Endothelial cell (in vitro differentiated cells): ENCODE measurements at places on chromosomes 11 and 22.

- DNase-seq, result no peak
Measured at GRCh38 chr22:23970201-23970641, 3.5 kb downstream of the DDTL start.

- DNase-seq, result no peak
Measured at GRCh38 chr11:2153581-2154194, 7.3 kb downstream of the INS start.

DNA sequence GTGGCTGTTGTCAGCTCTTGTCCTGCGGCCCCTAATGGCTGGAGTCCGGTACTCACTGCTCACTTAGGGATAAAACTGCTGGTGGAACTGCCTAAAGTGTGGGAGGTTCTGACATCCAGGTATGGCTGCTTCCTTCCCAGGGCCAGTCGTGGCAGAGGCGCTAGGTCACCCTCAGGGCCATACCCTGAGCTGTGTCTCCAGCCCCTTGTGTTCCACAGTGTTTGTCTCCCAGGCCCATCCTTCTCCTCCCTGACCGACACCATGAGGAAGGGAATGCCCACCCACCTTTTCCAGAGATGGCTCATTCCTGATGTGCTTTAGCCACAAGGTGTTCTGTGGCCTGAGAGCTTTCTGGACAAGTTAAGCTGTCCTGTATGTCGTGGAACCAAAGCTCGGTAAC is 12.4 kb upstream of the ACR start:
- DNase-seq, result no peak

GRCh38 chr22:22959147-22959827 is 71.7 kb downstream of the IGLL5 start:
- peak; percentile 86 for DNase-seq

GRCh38 chr11:63682066-63683021 is 1.0 kb downstream of the RTN3 start:
- DNase-seq, result no peak

GRCh38 chr11:62000539-62001446 is 33.4 kb upstream of the FTH1 start:
- no peak for DNase-seq

DNA sequence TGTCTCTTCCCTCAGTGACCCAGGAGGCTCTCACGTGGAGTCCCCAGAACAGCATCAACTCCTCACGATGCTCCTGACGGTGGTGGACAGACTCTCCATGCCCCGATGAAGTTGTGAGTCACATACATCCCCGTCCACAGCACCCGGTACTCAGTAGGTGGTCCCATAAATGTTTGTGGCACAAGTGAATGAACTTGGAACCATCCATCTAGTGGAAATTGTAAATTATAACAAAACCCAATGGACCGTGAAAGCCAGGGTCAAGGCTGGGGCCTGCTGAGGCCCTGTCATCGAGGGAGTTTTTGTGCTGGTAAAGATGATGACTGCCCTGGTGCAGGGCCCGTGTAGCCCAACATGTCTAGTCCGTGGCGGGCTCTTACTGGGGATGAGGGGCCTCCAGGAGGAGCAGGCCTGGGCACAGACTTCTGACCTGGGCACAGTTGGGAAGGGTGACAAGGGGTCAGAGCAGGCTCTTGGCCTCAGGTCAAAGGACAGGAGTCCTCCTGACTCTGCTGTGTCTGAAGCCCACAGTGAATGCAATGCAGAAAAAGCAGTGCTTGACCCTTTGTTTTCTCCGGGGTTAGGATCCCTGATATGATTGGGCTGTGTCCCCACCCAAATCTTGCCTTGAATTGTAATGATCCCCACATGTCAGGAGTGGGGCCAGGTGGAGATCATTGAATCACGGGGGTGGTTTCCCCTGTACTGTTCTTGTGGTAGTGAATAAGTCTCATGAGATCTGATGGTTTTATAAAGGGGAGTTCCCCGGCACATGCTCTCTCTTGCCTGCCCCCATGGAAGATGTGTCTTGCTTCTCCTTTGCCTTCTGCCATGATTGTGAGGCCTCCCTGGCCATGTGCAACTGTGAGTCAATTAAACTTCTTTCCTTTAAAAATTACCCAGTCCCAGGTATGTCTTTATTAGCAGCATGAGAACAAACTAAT is 20.0 kb upstream of the SMIM38 start:
- DNase-seq, result no peak

- no peak for DNase-seq
Measured at GRCh38 chr11:14054116-14055107, 91.9 kb downstream of the SPON1 start.

DNA sequence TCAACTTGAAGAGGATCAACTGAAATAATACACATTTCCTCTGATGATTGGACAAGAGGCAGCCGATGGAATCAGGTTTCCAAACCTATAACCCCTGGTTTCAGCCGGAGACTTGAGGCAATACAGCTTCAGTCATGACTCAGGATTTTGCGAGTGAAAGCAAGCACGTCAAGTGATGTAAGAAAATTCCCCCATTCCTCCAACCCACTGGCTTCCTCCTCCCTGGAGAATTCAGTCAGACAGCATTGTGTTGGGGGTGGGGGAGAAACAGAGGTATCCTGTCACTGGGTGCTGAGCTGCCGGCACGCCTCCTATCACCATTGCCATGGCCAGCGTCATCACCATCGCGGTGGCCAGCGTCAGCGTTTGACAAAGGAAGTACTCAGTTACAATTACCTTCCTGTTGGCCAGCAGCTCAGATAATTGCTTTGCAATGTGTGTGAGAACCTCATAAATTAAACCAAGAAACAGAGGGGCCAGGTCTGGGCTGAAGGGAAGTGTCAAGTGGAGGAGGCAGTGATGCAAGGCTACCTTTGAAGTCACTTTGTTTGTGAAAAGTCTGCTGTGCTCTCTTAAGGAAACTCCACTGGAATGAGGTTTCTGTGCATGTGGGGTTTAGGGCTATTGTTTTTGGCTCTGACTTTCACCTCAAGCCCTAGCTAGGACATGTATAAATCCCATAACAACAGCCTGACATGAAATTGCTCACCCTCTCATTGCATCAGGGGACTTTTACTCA is 50.2 kb downstream of the LIF start:
- peak; percentile 60 for DNase-seq

DNA sequence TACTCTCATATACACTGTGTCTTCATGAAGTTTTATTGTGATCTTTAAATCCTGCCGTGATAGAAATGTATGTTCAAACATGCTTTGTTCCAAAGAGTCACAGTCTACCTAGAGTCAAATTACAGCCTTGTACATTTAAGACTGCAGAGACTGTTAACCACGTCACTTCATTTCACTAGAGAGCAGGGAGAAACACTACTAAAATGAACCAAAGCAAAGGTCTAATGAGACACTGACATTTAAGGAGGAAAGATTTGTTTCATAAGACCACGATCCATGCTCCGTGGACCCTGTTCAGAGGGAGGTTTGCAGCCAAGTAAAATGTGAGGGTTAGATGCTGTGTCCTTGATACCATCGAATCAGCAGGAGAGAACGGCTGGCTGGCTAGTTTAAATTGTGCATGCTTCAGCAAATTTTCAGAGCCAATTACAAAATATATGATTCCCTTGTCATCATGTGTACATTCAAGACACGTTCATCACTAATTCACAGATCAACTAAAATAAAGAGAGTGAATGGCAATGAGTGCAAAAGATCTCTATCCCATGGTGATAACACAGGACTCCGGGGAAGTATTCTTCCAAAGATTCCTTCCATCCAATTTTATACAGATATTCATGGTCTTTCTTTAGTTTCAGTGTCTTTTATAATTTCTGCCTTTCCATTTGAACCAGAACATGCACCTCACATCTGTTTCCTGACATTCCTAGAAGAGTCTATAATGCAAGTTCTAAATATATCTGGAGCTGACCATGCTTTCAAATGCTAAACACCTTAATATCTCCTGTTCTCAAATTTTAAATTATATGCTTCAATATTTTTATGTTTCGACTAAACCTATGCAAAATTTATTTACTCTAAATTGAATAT is 960.9 kb upstream of the FAT3 start:
- DNase-seq, result no peak

DNA sequence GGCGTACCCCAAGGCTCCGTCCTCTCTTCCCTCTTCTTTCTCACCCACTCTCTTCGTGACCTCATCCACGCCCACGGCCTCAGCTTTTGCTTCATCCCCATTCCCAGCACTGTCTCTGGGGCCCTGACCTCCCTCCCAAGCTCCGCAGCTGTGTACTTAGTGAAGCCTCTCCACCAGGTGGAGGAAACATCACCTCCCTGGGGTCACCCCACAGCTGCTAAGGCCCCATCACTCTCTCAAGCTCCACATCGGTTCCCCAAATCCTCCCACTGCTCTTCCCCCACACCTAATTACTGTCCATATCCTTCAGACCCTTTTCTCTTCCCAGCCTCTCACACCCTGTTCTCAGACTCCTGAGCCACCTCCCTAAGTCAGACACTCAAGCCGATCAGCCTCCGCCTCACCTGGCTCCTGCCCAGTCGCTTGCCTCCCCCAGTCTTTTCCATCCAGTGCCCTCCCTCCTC is 7.9 kb upstream of the SYT7 start:
- no peak for DNase-seq

DNA sequence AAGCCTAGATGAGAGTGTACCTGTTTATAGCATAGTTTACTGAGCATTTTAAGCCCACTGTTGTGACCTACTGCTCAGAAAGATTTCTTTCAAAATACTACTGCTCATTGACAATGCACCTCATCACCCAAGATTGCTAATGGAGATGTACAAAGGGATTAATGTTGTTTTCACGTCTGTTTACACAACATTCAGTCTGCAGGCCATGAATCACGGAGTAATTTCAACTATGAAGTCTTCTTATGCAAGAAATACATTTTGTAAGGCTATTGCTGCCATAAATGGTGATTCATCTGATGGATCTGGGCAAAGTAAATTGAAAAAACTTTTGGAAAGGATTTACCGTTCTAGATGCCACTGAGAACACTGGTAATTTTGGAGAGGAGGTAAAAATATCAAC is 112.9 kb downstream of the KIF18A start:
- no peak for DNase-seq

DNA sequence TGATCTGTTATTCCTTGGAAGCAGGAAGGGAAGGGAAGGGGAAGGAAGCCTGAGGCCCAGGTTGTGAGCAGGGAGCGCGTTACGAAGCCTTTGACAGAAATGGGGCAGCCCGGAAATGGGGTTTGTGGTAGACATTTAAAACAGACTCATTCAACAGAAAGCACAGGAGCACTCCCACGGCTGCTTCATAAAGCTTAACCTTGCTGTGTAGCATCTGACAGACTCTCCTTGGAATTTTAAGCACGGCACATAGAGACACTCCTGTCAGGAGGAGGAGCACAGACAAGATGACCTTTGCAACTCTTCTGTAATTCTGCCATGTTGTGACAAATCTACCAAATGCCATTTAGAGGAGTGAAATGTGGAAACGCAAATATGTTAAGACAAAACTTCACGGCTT is 131.6 kb downstream of the FBXO7 start:
- DNase-seq, result no peak

GRCh38 chr11:133911171-133911570 is 45.6 kb downstream of the IGSF9B start:
- DNase-seq, result peak; percentile 38

- peak; percentile 52 for DNase-seq
Measured at GRCh38 chr11:78646564-78647185, 72.0 kb upstream of the NARS2 start.

GRCh38 chr11:119173453-119173852 is 4.9 kb downstream of the NLRX1 start:
- DNase-seq, result no peak

DNA sequence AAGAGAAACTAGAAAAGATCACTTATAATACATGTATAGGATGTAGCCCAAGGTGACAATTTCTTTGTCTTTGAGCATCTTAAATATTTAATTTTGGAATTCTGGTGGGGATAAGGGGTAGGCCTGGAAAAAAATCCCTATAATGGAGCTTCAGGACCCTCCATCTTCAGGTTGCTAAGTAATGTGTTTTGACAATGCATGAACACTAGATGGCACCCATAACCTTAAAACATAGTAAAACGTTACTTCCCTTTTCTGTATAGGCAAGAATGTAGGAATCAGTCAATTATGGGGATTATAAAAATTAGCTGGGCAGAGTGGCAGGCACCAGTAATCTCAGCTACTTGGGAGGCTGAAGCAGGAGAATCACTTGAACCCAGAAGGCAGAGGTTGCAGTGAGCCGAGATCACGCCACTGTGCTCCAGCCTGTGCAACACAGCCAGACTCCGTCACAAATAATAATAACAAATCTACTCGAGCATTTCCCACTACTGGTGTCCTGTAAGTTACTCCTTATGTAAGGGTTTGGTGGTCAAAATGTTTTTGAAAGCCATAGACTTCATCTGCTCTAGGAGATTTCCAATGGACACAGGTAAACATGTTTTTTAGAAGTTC is 541.9 kb upstream of the CCDC90B start:
- no peak for DNase-seq

- no peak for DNase-seq
Measured at GRCh38 chr11:8011981-8012444, 24.9 kb downstream of the EIF3F start.

DNA sequence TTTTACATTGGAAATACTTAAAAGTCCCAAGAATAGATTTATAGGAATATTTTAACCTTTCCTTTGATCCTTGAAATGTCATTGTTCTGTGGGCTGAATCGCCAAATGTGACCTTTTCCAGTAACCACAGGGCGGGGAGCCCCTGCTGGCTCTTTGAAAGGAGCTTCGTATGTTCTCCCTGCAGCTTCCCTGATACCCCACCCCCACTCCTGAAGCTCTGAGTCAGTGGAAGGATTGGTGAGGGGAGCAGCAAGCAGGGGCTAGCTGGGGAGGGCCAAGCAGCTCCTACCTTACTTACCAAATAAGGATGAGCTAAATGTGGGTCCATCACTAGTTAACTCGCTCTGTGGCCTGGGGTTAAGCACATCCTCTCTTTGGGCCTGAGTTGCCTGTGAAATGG is 87.7 kb downstream of the CHST1 start:
- no peak for DNase-seq

- DNase-seq, result no peak
Measured at GRCh38 chr11:108975026-108975425, 310.2 kb downstream of the DDX10 start.

DNA sequence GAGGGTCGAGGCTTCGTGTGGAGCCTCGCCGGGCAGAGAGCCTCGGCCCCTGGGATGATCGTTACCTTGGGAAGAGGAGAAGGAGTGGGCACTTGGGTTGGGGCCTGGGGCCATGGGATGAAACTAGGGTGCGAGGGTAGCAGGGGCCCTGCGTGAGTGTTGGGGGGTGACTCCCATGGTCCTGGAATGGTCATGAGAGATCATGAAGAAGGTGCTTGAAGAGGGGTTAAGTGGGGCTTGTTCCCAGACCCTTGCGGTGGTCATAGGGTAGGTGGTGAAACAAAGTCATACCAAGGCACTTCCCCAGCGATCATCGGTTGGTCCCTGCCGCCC is 284 bp downstream of the CCS start:
- no peak for DNase-seq

DNA sequence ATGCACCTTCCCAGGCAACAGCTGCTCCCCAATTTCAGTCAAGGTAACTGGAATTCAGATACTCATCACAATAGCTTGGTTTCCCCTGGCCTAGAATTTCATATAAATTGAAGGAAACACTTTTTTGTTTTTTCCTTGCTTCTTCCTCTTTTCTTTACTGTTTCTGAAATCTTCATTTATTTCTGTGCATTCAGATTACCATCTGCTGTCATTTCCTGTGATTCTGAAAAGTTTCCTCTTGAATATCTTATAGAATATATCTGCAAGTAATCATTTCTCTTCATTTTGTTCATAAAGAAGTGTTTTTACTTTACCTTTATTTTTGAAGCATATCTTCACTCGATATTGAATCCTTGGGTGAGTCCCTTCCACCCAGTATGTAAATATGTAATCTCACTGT is 85.3 kb downstream of the GAB4 start:
- DNase-seq, result no peak

- no peak for DNase-seq
Measured at GRCh38 chr11:69665669-69666068, 9.5 kb downstream of the LTO1 start.
